Stimulated activated naive CD4-positive, alpha-beta T cell (primary cell): ENCODE measurements at places on chromosomes 3 and 15.

- no peak for DNase-seq
Measured at GRCh38 chr3:62361261-62361660, 12.1 kb downstream of the FEZF2 start.

- DNase-seq = no peak
Measured at GRCh38 chr15:89125088-89125826, 37.0 kb downstream of the ABHD2 start.

DNA sequence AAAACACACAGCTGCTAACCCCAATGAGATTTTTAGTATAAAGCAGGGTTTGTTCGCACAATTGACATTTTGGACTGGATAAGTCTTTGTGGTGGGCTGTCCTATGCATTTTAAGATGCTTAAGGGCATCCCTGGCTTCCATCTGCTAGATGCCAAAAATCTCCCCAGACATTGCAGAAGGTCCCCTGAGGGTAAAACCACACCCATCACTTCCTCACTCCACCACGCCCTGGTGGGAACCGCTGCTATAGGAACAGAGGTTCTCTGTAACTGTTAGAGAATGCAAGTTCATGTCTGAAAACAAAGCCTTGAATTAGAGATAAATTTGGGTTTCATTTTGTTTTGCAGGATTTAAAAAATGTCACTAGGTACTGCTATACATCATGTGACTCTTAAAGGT is 67.7 kb downstream of the ARHGEF26 start:
- no peak for DNase-seq

DNA sequence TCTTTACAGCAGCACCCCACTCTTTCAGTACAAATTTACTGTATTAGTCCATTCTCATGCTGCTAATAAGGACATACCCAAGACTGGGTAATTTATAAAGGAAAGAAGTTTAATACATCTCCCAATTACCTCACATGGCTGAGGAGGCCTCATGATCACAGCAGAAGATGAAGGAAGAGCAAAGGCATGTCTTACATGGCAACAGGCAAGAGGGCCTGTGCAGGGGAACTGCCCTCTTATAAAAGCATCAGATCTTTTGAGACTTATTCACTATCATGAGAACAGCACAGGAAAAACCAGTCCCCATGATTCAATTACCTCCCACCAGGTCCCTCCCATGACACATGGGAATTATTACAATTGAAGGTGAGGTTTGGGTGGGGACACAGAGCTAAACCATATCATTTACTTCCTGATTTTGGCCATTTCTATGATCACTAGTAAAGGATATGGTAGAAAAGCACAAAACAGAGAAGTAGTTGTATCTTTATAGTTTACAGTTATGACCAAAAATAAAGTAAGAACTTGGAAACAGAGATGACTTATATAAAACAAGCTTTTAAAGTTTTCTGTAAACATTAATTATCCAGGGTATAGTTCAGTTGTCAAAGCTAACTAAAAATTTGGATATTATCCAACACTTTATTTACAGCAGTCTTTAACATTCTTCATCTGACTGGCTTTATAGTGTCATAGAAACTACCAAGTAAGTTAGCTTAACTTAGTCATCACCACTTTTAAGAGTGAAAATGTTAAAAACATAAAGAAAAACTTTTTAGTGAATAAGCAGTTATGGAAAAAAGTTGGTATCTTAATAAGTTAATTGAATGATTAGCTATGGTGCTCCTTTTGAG is 40.2 kb downstream of the P2RY1 start:
- no peak for DNase-seq

GRCh38 chr3:77320514-77320913 is 280.6 kb downstream of the ROBO2 start:
- DNase-seq = no peak

DNA sequence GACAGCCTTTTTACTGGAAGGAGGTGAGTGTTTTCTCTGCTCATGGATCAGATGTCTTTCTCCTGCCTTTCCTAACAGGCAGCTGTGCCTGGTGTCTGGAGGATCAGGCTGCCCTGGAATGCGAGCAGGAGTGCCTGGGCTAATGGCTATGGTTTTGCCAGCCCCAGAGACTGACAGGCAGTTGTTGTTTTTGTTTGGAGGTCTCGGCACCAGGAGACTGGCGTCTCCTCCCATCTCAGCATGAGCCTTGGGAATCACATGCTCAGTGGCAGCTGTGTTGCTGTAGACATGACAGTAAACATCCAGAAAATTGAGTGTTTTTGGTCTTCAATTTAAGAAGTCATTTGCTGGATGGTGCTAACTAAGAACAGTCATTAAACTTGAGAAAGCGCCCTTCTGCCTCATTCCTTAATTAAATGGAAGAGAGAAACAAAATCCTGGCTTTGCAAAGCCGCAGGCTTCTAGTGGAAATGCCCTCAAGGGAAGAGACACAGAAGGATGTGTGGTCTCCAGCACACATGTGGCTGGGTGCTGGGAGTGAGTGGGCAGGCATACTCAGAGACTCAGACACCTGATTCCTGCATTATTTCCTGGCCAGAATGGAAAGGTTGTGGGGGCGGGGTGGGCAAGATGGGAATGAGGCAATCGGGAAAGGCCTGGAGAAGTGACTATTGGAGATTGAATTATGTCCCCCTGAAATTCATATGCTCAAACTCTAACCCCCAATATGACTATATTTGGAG is 97.0 kb upstream of the NMNAT3 start:
- DNase-seq = no peak

DNA sequence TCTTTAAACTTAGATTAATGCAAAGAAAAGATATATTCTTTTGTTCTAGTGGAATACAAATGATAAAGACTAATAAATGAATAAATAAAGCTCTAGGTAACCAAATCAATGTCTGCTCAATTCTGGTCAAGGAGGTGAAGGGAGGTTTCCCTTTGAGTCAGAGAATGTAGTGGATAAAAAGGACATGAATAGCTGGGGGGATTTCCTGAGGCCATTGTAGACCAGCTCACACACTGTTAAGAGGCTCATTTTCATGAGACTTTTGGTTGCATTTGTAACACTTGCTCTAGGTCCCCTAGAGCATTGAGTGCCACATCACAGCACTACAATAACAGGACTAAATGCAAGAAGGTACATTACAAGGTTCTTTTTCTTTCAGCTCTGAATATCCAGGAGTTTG is 170.7 kb downstream of the TIGIT start:
- no peak for DNase-seq

GRCh38 chr3:71651625-71652024 is 68.1 kb upstream of the FOXP1 start:
- DNase-seq = no peak

- DNase-seq = no peak
Measured at GRCh38 chr3:171256445-171257250, 203.6 kb downstream of the TNIK start.

DNA sequence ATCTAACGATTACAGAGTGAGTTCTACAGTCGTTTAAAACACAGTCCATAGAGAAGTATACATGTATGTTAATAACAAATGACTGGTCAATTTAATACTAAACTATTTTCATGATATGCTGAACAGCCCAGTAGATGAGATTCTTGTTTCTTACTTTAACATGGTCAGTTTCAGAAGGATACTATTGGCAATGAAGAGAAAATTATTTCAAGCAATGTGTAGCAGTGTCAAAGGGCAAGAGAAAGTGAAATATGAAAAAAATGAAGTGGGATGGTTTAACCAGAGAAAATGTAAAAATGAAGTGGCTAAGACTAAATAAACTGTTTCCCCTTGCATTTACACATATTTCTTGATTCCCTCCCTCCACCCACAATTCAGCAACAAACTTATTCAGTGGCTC is 192.1 kb upstream of the TTC14 start:
- DNase-seq = no peak

- DNase-seq = no peak
Measured at GRCh38 chr3:139674571-139675260, 3.1 kb downstream of the NMNAT3 start.

- DNase-seq = no peak
Measured at GRCh38 chr3:145727476-145727875, 433.5 kb downstream of the PLOD2 start.
